ENCODE measurements at places on chromosomes 2 and 18.

- no peak for DNase-seq
Measured at GRCh38 chr2:45002686-45003085, 6.6 kb downstream of the SIX2 start.

DNA sequence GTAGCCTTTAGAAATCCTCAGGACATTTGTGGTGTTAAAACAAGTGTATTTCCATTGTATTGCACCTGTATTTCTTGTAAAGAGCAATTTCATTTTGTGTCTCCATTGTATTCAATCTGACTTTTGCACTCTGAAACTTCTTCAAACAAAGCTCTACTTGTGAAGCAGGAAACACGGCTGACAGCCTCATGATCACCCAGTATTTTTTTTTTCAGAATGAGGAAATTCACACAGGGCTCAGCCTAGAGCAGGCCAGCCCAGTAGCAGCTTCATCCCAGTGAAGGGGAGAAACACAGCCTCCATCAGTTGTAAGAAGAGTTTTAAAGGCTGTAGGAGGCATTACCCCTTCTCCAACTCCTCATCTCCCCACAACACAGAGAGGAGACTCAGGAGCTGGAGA is 175.9 kb upstream of the KLHL29 start:
- no peak for DNase-seq

GRCh38 chr18:74898965-74899364 is 301.3 kb downstream of the ZNF407 start:
- no peak for DNase-seq

DNA sequence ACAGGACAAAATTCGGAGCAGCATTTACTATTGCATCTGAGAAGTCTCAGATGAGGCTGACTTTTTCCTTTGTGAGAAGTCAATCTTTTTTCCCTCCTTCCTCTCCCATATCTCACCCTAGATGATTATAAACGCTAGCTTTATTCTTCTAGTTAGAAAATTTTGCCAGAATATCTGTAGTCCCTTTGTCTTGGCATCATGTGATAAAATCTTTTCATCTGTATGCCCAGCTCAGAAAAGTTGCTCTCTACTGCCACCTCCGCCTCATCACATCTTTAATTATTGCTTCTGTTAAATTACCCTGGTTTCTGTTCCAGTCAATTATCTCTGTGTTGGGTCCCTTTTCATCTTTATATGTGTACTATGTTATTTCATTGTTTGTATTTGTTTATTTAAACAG is 210.8 kb upstream of the SLC35G4 start:
- DNase-seq, result no peak

DNA sequence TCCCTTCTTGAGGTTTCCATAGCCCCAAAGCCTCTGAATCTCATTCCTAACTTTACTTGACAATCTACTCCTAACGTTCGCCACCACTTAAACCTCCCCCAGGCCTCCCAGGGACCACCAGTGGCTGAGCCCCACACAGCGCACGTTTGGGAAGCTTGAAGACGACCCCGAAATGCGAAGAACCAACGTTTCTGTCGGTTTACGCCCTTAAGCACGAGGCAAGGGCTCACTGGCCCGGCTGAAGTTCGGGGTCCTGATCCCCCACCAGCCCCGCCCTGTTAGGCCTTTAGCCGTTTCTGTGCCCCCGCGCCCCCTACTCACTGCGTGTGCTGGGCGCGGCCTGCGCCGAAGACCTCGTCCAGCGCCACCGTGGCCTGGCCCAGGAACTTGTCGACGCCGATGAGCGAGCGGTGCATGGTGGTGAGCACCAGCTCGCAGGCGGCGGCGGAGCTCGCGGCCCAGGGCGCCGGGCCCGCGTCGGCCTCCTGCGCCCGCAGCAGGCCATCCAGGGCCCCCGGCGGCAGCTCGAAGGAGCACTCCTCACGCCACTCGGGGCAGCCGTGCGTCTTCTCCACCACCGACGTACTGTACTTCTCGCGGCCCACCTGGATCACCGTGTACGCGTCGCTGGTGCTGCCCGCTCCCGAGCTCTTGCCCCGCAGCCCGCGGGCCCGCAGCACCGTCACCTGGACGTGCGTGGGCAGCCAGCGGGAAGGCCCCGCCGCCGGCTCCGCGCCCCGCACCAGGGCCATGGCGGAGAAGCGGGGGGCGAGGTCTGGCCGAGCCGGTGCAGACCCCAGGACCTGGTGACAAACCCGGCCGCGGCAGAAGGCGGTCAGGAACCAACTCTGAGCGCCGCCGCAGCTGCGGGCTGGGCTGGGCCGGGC is 479 bp downstream of the RAB11FIP5 start:
- DNase-seq, result no peak
